Activated CD4-positive, alpha-beta memory T cell treated with anti-CD3 and anti-CD28 coated beads, Interleukin-2, amount 10 ng/mL, durations not matched to agents 7 days and 5 days (primary cell): ENCODE measurements at places on chromosomes 4 and X.

DNA sequence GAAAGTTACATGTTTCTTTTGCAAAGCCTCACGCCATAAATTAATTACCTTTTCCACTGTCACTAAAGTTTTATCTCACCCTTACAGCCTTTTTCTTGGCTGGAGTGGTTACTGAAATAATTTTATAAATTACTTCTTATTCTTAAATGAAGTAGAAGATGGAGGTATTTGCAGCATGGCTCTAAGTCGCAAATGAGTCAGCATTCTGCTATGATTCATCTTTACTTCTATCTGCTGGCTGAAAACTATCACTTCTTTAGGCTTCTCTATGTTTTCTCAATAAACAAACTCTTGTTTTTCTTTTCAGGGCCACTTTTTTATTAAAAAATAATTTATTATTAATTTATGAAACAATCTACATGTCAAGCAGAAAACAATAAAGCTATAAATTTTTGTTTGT, 210.2 kb upstream of the GYPA start:
- no peak for DNase-seq

DNA sequence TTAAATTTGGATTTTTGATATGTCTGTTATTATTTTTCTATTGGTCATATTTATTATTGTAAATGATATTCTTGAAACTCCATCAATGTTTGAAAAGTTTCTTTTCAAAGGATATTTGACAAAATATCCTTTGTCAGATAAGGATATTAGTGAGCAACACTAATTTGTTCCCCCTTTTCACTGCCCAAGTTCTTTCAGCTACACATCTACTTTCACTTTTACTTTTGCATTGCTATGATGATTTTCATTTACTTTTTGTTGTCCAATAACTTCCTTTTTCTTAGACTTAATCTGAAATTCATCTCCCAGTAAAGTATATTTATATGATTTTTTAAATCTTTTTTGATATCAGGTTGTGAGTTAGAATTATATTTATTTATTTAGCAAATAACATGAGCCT, 542.3 kb upstream of the ADGRL3 start:
- no peak for DNase-seq

DNA sequence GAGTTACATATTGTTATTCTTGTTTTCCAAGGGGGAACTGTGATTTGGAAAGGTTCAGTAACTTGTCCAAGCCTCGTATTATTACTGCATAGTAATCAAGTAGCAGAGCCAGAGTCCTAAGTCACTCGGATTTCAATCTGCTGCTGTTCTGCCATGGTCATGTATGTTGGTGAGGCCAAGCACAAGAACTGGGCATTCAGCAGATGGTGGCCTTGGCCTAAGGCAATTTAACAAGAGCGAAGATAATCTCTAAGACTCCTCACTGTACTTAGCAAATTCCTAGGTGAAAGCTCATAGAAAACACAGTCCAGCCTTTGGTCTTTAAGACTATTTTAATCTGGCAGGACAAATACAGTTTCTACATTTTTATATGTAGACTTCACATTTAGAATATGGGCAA, 64.8 kb downstream of the NDST3 start:
- DNase-seq = no peak

- no peak for DNase-seq
These were observed 171.8 kb upstream of the TBL1X start for GRCh38 chrX:9293051-9293496.

DNA sequence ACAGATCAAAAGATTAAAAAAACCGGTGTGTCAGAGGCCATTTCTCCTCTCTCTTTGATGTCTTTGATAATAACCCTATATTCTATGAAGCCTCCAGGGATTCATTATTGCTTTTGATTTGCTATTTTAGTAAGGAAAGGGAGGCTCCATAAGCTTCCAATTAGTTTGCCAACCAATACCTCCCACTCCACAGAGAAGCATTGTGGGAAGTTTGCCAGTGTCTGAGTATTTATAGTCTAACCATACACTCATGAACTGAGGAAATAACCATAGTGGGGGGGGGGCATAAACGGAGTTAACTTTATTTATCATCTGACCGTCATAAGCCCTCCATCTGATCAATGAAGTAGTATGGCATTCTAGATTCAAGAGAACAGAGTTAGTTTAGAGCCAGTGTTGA, 1066.8 kb upstream of the PABPC4L start:
- DNase-seq = no peak

DNA sequence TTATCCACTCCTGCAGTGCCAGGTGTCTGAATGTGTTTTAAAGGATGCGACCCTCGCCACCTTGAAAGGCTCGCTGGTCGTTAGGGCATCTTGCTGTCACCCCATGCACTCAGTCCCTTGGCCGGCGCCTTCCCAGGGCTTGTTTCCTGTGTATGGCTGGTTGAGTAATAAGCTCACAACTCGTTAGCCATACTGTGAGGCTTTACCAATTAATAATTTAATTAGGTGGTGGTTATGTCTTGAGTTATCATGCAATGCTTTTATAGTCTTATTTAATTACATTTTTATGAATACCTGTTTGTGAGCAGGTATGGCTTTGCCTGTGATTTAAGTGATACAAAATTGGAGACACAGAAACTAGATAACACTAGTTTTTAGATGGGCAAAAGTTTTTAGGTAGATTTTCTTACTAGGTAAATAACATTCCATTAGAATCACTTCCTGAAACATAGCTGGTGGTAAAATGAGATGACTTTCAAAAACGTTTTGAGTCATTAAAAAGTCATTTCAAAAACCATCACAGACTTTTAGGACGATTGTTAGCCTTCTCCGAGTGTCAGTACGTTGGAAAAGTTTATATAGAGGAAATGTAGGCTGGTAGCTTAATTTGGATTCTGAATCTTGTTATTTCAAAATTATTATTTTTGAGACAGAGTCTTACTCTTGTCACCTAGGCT, 18.2 kb downstream of the PTTG2 start:
- peak; percentile 33 for DNase-seq

GRCh38 chr4:98801259-98801725, 127.6 kb downstream of the EIF4E start:
- DNase-seq = no peak

- no peak for DNase-seq
These were observed 884.2 kb downstream of the GLUD2 start for GRCh38 chrX:121931567-121931966.

GRCh38 chr4:124803026-124803425, 90.5 kb upstream of the ANKRD50 start:
- no peak for DNase-seq

DNA sequence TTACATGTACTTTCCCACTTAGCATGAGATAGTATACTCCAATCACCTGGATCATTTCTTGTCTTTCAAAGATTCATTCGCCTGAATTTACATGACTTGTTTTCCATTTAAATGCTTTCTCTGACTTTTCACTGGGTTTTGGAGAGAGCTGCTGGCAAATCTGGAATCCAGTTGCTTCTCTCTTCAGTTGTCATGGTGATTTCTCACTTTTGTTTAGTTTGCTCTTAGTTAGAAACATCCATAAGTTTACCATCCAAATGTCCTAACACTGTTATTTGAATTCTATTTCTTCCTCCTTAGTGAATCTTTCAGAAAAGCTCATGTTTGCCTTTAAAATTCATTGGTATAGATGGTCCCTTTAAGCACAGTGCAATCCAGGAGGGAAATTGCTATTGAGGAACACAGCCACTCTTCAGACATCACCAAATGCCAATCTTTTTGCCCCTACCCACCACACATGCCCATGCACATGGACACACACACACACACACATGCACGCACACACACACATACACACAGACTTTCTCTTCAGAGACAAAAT, 51.7 kb downstream of the REELD1 start:
- no peak for DNase-seq

DNA sequence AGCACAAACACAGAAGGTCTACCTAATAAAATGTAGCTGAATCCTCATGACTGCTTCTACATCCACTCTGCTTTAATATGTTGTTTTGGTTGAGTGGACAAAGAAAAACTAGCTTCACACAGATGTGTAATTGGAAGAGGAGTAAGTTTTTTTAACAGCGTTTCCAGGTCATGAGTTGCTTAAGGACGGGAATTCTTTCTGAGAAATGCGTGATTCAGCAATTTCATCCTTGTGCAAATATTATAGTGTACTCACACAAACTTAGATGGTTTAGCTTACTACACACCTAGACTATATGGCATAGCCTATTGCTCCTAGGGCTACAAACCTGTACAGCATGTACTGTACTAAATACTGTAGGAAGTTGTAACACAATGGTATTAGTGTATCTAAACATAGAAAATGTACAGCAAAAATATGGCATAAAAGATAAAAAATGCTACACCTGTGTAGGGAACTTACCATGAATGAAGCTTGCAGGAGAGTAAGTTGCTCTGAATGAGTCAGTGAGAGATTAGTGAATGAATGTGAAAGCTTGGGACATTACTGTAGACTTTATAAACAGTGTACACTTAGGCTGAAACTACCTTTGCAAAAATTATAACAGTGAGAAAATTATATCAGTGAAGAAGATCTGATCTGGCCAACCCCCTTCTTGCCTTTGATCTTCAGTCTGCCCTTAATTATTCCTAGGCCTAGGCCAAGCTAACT, 70.8 kb upstream of the IL15 start:
- DNase-seq = no peak
